ENCODE measurements at places on chromosomes 12 and 14.
A peak's percentile ranks its signal among the peaks of the same experiment; 100 is the strongest.

GRCh38 chr14:41899416-41899815 lies 292.7 kb downstream of the LRFN5 start:
- peak; percentile 2 for DNase-seq

- no peak for DNase-seq
Measured at GRCh38 chr14:32492457-32492856, 163.4 kb downstream of the AKAP6 start.

- DNase-seq = no peak
Measured at GRCh38 chr14:95758331-95758730, 44.4 kb upstream of the TCL1A start.

DNA sequence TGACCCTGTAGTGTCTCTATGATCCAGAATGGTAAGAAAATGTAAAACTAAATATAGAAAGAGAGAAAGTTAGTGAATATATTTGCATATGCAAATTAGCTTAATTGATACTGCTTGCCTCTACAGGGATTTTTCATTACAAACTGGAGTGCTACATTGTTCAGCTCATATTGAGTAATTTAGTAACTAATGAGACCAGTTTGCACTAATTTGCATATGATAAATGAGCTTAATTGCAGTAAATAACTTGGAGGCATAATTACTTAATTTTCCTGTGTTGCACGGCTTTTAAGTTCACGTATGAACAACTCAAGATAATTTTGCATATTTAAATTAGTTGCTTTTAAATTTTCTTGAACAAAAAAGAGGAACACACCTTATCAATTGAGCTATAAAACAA lies 436.5 kb downstream of the NPAS3 start:
- DNase-seq = no peak

GRCh38 chr12:105337391-105337790 lies 6.9 kb downstream of the C12orf75 start:
- no peak for DNase-seq

DNA sequence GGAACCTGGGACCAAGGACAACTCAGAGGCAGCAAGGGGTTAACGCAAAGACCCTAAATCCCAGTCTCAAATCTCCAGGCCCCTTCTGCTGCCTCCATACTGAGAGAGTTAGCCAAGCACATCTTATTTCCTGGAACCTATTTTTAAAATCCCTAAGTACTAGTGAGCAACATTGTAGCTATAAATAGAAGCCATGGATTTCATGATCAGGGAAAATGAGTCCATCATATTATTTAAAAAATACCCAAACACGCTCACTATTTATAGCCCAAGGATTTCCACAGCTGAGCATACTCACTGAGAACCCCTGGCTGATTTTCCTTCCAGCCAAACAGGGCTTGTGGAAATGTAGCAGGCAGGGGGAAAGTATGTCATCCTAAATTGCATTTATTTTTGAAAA lies 19.4 kb upstream of the TUNAR start:
- DNase-seq = no peak

DNA sequence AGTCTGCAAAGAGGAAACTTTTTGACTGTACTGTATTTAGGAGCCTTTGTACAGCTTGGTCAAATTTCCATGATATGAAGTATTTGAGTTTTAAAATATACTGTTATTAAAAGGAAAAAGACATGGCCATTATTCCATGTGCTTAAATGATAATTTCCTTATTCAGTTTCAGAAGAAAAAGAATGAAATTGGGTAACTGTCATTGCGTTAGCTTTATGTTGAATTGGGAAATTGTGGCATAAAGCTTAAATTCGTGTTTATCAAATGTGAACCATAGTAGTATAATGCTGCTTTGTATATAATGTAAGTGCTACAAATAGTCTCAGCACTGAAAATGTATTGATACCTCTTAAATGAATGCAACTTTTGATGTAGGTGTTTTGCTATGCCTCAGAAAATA lies 64.9 kb downstream of the ETNK1 start:
- no peak for DNase-seq

DNA sequence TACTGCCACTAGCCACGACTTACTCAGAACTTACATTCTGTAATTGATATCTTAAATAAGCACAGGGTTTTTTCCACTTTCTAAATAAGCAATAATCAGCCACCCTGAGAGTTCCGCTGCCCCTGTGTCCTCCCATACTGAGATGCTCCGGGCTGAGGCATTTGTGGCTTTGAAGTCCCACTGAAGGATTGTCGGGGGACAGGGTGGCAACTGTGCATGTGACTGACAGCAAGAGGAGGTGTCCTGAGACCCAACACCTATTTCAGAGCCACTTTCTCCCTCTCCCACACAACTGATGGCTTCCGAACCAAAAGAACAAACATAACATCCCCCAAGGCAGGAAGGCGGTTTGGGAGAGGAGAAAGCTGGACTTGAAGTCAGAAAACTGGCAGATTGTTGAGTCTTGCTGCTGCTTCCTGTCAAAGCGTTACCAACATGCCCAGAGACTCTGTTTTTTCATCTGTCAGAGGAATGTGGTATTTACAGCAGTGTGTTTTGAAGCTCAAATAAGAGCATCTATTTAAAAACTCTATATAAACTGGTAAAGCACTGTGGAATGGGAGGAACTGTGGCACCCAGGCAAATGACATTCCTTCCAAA lies 157.9 kb upstream of the FKBP4 start:
- no peak for DNase-seq

DNA sequence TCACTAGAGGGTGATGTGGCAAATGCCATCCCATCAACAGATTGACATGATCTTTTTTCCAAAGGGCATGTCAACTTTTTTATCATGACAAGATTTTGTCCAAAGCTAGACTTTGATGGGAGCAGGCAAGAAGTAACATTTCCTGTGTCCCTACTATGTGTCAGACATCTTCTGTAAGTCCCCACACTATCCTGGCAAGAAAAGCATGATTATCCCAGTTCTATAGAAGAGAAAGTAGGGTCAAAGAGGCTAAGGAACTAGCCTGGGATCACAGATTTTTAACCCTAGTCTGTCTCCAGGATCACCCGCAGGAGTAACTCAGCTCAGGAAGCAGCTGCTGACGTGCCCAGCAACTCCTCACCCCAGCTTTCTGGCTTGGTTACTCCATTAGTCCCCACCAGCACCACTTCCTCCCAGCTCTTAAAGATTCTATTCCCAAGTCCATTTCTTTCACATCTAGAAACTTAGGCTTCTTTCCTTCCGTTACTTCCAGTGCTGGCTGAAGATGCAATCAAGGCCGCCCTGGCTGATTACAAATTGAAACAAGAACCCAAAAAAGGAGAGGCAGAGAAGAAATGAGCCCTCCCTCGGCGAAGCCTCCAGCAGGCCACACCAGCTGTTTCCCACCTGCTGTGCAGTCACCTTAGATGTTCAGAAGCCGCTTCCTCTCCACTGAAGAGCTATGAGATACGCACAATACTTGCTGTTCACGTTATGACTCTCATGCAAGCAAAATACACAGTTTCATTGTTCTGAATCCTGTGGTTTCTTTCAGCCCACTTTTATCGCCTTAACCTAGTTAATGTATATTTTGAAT lies 6.2 kb downstream of the ISCU start:
- DNase-seq = peak; percentile 8

DNA sequence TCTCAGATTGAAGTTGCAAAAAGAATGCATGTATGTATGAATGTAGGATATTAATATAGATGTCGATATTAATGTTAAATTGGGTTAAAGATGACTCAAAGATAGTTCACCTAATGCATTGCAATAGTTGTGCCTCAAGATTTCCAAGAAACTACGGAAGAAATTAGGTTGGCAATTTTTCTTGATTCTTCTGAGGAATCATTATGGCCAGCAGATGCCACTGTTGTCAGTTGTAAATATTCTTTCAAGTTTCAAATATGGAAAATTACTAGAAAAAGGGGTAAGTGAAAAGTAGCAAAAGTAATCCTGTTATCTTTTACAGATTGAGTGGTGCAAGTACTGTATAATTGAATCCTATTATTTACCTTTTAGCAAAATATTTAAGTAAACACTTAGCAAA lies 202.1 kb downstream of the ADAMTS20 start:
- no peak for DNase-seq

DNA sequence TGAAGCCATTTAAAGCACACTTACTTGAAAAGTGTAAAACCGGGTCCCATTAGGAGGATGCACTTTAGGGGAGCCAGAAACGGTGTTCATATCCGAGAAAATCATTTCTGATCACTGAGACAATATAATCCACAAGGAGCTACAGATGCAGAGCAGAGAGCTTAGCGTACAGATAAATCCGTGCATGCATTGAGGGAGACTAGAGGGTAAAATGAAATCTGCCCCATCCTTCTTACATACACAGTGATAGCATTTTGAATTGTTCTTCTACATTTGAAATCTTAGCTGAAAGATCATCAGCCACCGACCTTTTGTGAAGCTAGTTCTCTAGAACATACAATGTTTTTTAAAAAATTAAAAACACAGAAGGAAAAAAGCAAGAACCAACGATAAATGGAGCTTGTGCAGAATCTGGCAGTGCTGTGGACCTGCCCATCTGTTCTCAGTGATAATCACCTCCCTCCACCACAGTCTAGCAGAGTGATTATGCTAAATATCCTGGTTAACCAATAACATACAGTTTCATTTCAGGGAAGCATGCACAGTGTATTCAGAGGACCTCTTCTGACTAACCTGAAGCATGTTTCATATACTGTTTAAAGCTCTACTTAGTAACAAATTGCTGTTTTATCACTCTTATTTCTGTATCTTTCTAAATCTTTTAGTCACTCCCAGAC lies 161.1 kb downstream of the PPFIA2 start:
- peak; percentile 91 for DNase-seq

- peak; percentile 25 for DNase-seq
Measured at GRCh38 chr14:63454863-63455622, 88.1 kb downstream of the PPP2R5E start.

DNA sequence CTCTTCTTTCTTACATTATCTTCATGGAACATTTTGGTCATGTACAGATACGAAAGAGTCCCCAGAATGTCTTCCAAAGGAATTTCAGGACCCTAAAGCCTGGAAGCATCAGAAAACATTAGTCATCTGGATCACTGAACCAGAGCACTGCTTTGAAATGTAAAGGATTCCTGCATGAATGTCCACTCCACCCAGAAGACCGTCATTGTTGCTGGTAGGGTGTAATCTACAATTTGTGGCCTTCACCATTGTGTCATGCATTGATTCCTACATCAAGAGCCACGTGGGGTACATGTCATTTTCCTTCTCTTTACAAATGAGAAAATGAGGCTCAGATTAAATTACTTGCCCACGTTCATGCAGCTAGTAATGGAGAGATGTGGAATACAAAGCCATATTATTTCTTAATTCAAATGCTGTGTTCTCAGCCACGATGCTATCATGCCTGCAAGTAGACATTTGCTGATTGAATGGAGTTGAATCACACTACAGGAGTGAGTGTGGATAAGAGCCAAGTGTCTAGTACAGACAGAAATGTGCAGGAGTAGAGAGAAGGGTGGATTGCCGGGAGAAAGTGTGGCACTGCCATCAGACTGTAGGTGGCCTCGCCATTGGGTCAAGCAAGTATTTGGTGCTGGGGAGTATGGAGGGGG lies 231.2 kb downstream of the C12orf75 start:
- DNase-seq = no peak

DNA sequence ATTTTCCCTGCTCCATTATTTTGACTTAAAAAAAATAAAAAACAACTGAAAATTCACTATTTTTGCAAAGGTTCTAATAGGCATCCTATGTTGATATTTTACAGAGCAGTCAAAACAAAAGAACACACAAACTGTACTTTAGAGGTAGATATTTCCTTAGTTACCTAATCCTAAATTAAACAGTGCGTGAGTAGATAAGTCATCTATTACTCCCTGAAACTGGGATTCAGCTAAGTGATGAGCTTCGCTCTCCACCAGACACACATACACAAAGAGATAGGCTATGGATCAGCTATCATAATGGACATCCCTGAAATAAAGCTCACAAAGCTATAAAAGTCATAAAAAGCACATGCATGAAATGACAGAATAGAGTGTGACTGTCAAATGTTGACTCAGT lies 398.7 kb downstream of the SOX5 start:
- peak; percentile 15 for DNase-seq

- DNase-seq = no peak
Measured at GRCh38 chr14:67077921-67078320, 111.3 kb upstream of the GARIN2 start.

GRCh38 chr14:69553252-69553651 lies 21.4 kb downstream of the CCDC177 start:
- no peak for DNase-seq

DNA sequence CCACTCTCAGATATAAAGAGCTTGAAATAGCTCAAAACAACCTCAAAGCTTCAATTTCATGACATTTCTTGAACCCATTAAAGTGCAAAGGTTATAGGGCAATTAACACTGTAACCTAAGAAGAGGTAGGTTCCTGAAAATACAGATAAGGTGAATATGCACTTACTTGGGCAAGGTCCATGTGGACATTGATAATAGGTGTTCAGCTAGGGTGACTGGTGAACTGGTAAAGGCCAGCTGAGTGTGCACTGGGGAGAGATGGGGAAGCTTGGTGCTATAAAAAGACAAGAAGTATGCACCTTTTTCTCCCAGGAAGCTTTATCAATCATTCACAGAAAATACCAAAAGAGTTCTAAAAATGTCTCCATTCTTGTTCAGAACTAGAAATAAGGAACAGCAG lies 418.6 kb downstream of the SLC16A7 start:
- no peak for DNase-seq

- no peak for DNase-seq
Measured at GRCh38 chr12:92933606-92934005, 4.5 kb upstream of the EEA1 start.

- no peak for DNase-seq
Measured at GRCh38 chr12:2904260-2904659, 13.6 kb downstream of the TULP3 start.

- DNase-seq = peak; percentile 37
Measured at GRCh38 chr12:3600039-3600720, 109.2 kb downstream of the PRMT8 start.

DNA sequence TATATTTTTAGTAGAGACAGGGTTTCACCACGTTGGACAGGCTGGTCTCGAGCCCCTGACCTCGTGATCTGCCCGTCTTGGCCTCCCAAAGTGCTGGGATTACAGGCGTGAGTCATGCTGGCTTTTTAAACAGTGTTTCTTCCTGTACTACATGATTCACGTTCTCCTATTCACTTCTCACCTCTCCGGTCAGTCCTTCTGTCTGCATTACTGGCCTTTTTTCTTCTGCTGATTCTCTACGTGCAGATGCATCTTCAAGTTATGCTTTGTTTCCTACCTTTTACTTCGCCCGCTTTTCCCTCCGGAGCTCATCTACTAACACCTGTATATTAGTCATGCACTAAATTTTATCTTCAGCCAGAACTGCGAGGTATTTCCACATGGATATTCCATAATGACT lies 296.2 kb upstream of the FLRT2 start:
- DNase-seq = no peak

GRCh38 chr12:4477129-4477528 lies 31.5 kb upstream of the FGF6 start:
- no peak for DNase-seq

- DNase-seq = no peak
Measured at GRCh38 chr12:8449355-8449859, 6.4 kb upstream of the CLEC6A start.

Measured in NCI-H1417 (cell line).